ENCODE measurements at places on chromosomes 2 and 18. TPM values are rescaled to one million over a fixed set of nuclear protein-coding genes. Genes with fewer than 3 reads are reported as not detected.

Gene MAP2
- total RNA-seq, result 2.2 TPM

Gene ABCG8
- total RNA-seq, result not detected

Gene TM4SF20
- 1.1 TPM for total RNA-seq

Gene IL1R1
- total RNA-seq, result 116 TPM

Gene ANKRD62
- total RNA-seq, result not detected

Gene CAPN14
- total RNA-seq, result under 0.01 TPM

Gene TRPM8
- not detected for total RNA-seq

Gene EFEMP1
- total RNA-seq, result 1,564 TPM

Gene ELOA2
- not detected for total RNA-seq

Gene EN1
- 0.29 TPM for total RNA-seq

Gene PSMA8
- not detected for total RNA-seq

Gene SAG
- total RNA-seq, result not detected

Gene NPHP1
- 7.6 TPM for total RNA-seq

Gene LIMS3
- 3.2 TPM for total RNA-seq

Gene VIL1
- under 0.01 TPM for total RNA-seq

Gene GCG
- not detected for total RNA-seq

Gene M1AP
- under 0.01 TPM for total RNA-seq

Gene MEP1B
- total RNA-seq, result not detected

Gene PARD6G
- 2.2 TPM for total RNA-seq

Gene ZNF804A
- not detected for total RNA-seq

Gene DBI
- total RNA-seq, result 65.1 TPM

Gene SIGLEC15
- 8.0 TPM for total RNA-seq

Gene IL1B
- total RNA-seq, result not detected

Gene HOXD1
- total RNA-seq, result not detected

Gene PID1
- 11.8 TPM for total RNA-seq

Gene SUPT7L
- 44.2 TPM for total RNA-seq

Gene ATP8B1
- total RNA-seq, result 46.7 TPM

Gene DSG4
- not detected for total RNA-seq

Gene UGT1A10
- total RNA-seq, result not detected

Gene MALL
- 4.4 TPM for total RNA-seq

Gene DYSF
- 4.3 TPM for total RNA-seq

Gene CYS1
- total RNA-seq, result 0.36 TPM

Gene IRS1
- 24.5 TPM for total RNA-seq

Gene CD8A
- total RNA-seq, result not detected

Gene RIOK3
- 98.1 TPM for total RNA-seq

Gene EGR4
- not detected for total RNA-seq

Gene DNAJC10
- 118 TPM for total RNA-seq

Gene HOXD12
- not detected for total RNA-seq

All from osteoblast (primary cell).